ENCODE measurements at places on chromosomes 2 and 18. TPM values are rescaled to one million over a fixed set of nuclear protein-coding genes. Genes with fewer than 3 reads are reported as not detected.

The ZNF396 gene
- 2.0 TPM for total RNA-seq

The GREB1 gene
- 0.42 TPM for total RNA-seq

The FAM117B gene
- 5.2 TPM for total RNA-seq

The GRHL1 gene
- 5.5 TPM for total RNA-seq

The SP140 gene
- 0.35 TPM for total RNA-seq

The ZSWIM2 gene
- total RNA-seq: not detected

All from K562 (cell line).